Activated CD8-positive, alpha-beta T cell treated with anti-CD3 and anti-CD28 coated beads for 36 hours (primary cell): ENCODE measurements at places on chromosomes 3 and 15. TPM values are rescaled to one million over a fixed set of nuclear protein-coding genes. Genes with fewer than 3 reads are reported as not detected.

GRCh38 chr3:169071003-169071402 is 592.5 kb downstream of the MECOM start:
- DNase-seq = no peak

- DNase-seq = no peak
Measured at GRCh38 chr3:10723991-10724390, 92.0 kb upstream of the SLC6A11 start.

DNA sequence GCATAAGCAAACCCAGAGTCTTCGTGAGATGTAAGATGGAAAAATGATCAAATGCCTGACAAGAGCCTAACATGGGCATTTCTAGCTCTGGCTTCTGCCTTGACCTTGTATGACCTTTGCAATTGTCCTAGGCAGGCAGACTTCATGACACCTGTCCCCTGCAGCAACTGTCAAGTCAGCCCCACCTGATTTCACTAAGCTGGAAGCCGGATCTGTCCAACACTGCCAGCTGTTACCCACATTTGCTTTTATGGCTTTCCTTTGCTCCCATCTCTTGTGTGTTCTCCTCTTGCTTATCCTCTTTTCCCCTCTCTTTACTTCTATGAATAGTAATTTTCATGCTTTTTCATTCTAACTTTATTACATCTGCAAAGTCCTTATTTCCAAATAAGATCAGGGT is 48.5 kb upstream of the TNIK start:
- DNase-seq = no peak

The THSD4 gene
- not detected for total RNA-seq

GRCh38 chr3:111765136-111765535 is 93.9 kb upstream of the PHLDB2 start:
- no peak for DNase-seq
